Uterus (tissue), 4 donors: ENCODE measurements at places on chromosomes 6 and 20. TPM values are rescaled to one million over a fixed set of nuclear protein-coding genes. Genes with fewer than 3 reads are reported as not detected.
A peak's percentile ranks its signal among the peaks of the same experiment; 100 is the strongest.

LRRC73 gene
- total RNA-seq = 1.5 TPM

HLA-DRB1 gene
- total RNA-seq = 197 TPM

GRCh38 chr6:90156861-90157260 lies 139.8 kb downstream of the BACH2 start:
- no peak overlapping the region for H3K4me3 ChIP-seq
- no peaks in the 10 kb centered on the region for H3K4me1 ChIP-seq
- H3K27ac ChIP-seq = no peak overlapping the region
- DNase-seq = no peak
- no peaks in the 10 kb centered on the region for H3K27me3 ChIP-seq
- no peaks in the 10 kb centered on the region for H3K36me3 ChIP-seq

- DNase-seq = no peak
- no peak overlapping the region for H3K27ac ChIP-seq
- no peaks in the 10 kb centered on the region for H3K36me3 ChIP-seq
- H3K4me3 ChIP-seq = no peak overlapping the region
- no peaks in the 10 kb centered on the region for H3K27me3 ChIP-seq
These were observed 122.9 kb downstream of the IRF4 start for GRCh38 chr6:514396-514978.

DNA sequence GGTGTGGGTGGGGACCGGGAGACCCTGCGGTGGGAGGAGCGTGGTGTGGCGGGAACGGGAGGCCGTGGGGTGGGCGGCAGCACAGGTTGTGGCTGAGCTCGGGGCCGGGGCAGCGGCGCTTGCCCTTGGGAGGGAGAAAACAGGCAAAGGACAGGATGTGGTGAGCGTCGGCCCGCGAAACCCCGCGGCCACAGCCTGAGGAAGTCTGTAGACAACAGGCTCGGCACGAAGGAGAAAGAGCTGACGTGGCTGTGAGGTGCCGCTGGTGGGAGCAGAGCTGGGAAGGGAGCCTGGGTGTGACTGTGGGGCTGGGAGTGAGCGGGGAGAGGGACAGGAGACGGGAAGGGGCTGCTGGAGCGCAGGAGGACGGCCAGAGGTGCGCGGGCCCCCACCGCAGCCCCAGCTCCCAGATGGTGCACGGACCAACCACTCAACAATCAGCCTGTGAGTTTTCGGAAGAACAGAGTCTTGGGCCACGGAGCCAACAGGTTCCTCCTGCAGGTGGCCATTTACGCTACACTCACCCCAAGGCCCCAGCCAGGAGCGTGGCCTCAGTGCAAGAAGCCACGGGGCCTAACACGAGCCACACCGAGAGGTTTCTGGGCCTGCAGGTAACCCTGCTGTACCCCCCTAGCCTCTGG lies 202.8 kb downstream of the DLL1 start:
- no peaks in the 10 kb centered on the region for H3K36me3 ChIP-seq
- no peaks in the 10 kb centered on the region for H3K4me1 ChIP-seq
- H3K4me3 ChIP-seq = no peak overlapping the region
- no peaks in the 10 kb centered on the region for H3K27me3 ChIP-seq
- DNase-seq = peak; percentile 10

DNA sequence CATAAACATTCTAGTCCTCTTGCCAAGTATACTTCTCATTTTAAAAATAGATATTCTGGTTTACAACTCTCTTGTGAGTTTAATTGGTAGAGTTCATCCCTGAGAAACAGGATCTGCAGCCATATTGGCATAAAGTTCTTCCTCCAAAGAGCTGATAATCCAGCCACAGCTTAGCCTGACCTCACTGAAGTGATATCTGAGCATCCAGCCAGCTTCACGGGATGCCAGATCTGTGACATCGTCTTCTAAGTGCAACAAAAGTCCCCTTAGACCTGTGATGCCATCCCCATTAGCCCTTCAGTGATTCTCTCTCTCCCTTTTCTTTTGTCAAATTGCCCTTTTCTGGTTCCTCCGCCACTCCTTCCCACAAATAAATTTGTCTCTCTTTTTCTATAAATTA lies 180.6 kb upstream of the STXBP5 start:
- no peaks in the 10 kb centered on the region for H3K36me3 ChIP-seq
- H3K4me1 ChIP-seq = no peaks in the 10 kb centered on the region
- no peaks in the 10 kb centered on the region for H3K27me3 ChIP-seq
- DNase-seq = no peak

DNA sequence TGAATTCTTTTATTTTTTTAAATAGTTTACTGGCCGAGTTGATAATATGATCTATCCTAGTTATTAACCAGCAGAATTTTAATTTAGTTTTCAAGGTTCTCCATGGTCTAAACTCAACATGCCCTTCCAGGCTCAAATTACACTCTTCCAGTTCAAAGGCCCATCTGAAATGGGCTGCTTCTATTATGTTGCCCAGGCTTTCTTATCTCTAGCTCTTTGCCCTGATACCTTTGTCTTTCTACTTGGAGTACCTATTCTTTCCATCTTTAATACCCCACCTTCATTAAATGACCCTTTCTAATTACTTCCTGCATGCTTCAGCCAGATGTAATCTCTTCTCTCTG lies 541.2 kb upstream of the FLRT3 start:
- H3K27ac ChIP-seq = no peak overlapping the region
- DNase-seq = no peak
- no peaks in the 10 kb centered on the region for H3K4me1 ChIP-seq
- H3K4me3 ChIP-seq = no peak overlapping the region
- no peaks in the 10 kb centered on the region for H3K27me3 ChIP-seq
- H3K36me3 ChIP-seq = no peaks in the 10 kb centered on the region

DNA sequence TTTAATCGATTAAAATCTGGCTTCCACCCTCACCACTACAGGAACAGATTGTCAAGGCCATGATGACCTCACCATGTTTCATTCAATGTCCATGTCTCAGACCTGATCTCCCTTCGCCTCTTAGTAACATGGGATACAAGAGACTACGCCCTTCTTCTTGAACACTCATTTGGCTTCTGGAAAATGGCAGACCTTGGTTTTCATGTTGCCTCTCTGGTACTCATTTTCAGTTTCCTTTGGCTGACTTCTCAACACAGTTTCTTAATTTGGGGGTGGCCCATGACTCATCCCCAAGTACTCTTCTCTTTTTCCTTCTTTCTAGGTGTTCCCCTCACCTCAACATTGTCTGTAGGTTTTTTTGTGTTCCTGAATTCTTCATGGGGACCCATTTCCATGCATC lies 22.7 kb downstream of the TMX4 start:
- no peaks in the 10 kb centered on the region for H3K36me3 ChIP-seq
- no peak for DNase-seq
- no peaks in the 10 kb centered on the region for H3K4me1 ChIP-seq
- H3K27me3 ChIP-seq = no peaks in the 10 kb centered on the region
- H3K27ac ChIP-seq = no peak overlapping the region
- no peak overlapping the region for H3K4me3 ChIP-seq

- H3K36me3 ChIP-seq = no peaks in the 10 kb centered on the region
- peak overlapping the region; percentile 84 for H3K27ac ChIP-seq
- no peak for DNase-seq
- no peak overlapping the region for H3K4me3 ChIP-seq
- peaks cover 17% of the 10 kb centered on the region for H3K4me1 ChIP-seq
- no peaks in the 10 kb centered on the region for H3K27me3 ChIP-seq
These were observed 86.7 kb upstream of the NEDD9 start for GRCh38 chr6:11318835-11319813.

DNA sequence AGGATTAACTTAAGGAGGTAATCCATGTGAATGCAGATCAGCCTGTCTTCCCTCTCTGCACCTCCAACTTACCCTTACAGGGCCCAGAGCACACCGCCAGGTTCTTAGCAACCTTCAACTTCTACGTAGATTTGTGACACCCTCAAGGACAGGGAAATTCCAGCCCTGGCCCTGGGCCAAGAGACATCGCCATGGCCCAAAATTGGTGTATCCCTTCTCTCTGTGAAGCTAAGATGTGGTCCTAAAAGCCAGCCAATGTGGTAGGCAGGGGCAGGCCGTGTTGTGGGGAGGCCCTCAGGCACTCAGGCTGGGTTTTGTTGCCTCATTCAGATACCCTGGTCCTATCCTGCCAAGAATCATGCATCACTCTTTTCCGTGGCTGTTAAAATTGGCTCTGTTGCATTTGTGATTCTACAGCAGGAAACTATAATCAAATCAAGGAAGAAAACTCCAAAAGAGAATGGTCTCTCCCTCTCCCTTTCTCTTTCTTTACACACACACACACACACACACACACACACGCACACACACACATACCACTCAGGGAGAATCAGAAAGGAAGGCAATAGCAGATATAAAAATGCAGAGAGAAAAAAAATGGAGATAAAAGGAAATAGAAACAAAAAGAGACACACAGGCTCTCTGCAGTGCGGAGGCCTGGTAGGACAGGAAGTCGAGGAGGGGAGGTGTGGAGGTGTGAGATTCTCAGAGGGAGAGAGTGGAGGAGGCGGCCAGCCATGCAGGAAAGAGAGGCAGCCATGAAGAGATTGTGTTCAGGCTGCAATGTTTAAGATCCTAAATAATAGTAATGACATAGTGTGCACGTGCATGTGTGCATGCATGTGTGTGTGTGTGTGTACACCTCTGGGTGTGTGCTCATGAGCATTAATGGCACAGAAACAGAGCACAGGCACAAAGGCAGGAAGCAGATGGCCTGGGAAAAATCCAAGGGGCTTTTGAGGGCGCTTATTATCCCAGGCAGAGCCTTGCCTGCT lies 201.8 kb upstream of the LRFN2 start:
- no peak overlapping the region for H3K27ac ChIP-seq
- H3K4me3 ChIP-seq = no peak overlapping the region
- no peaks in the 10 kb centered on the region for H3K27me3 ChIP-seq

- no peak overlapping the region for H3K27ac ChIP-seq
- no peaks in the 10 kb centered on the region for H3K36me3 ChIP-seq
- H3K4me3 ChIP-seq = no peak overlapping the region
- no peaks in the 10 kb centered on the region for H3K4me1 ChIP-seq
These were observed 19.8 kb downstream of the USP45 start for GRCh38 chr6:99495466-99495865.
